ENCODE measurements at places on chromosomes 3 and 15.

GRCh38 chr3:42216302-42216701, 49.7 kb downstream of the CCK start:
- DNase-seq = no peak

- no peak for DNase-seq
Observed at GRCh38 chr3:30342318-30343060, 263.9 kb upstream of the TGFBR2 start.

DNA sequence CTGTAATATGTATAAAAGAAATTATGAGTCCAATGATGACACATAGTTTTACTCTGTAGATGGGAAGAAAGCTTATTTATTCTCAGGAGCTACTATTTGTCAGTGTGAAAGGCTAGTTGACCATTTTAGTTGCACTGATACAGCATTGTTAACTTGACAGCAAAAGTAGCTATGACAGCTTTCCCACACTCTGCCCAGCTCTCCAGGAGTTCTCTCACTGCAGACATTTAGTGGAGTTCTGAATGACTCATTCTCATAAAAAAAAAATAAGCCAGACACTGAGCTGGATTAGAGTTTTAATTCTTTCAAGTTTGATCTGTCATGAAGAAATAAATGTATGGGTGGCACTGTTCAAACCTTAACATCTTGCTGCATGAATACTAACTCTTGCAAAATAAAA, 77.2 kb upstream of the CFAP20DC start:
- no peak for DNase-seq

DNA sequence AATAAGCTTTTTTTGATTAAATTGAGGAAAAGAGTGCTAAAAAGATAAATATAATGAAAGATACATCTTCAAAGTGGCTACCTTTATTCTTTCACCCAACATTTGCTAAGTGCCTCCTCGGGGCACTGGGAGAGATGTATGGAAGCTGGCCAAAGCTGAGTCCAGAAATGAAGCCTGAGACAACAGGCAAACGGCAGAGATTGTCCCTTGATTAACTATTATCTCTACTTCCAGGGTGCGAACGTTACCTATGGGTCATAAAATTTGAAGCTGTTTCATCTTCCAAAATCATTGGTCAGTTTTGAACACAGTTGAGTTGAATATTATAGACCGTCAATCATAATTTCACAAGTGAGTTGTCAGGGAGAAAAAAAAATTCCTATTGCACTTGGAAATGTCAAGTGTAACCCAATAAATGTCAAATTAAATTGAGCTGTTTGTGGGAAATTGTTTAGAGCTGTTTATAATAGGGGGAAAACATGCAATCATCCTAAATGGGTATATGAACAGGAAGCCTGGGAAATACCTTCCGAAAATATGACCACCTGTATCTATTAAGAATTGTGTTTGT, 73.9 kb downstream of the SUCLG2 start:
- no peak for DNase-seq

- no peak for DNase-seq
Observed at GRCh38 chr15:48559285-48559684, 86.2 kb downstream of the FBN1 start.

GRCh38 chr3:34183611-34184340, 385.3 kb downstream of the PDCD6IP start:
- no peak for DNase-seq

- no peak for DNase-seq
Observed at GRCh38 chr3:98692787-98693473, 70.2 kb upstream of the ST3GAL6 start.

DNA sequence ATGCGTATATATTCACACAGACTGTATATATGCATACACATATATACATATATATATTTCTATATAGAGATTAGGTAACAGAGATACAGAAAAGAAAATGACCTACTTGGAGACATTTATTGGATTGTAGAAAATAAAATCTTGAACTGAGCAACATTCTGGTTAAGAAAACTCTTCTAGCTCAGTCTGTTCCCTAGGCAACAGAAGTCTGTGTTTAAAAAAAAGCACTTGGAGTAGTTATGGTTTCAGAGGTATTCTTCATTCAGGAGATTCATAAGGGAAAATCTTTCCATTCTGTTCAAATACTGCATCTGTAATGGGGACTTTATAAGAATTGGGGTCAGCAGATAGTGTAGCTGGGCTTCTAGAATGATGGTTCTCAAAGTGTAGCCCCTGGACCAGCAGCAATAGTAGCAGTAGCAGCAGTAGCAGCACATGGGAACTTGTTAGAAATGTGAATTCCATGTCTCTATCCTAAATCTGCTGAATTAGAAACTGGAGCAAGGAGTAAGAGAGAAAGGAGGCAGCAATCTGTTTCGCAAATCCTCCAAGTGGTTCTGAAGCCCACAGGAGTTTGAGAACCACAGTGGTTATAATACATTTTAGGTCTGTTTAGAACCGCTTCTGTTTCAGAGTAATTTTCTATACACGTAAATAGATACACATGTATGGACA, 112.8 kb upstream of the TMEM108 start:
- no peak for DNase-seq

DNA sequence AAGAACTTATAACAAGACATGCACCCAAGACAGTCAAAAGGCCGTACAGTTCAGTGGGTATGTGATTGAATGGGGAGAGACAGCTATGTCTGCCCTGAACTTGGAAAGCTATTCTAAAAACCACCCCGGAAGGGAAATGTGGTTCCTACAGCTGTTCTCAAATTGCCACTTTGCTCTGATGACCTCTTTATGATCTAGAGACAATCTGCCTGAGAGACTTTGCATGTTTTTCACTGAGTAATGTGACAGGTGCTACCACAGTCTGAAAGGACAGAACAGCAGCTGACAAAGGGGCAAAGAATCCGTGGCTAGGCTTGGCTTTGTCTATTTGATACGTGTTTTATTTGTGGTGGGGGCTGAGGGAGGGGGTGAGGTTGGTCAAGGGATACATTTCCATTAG, 148.3 kb upstream of the NPHP3 start:
- DNase-seq = no peak

DNA sequence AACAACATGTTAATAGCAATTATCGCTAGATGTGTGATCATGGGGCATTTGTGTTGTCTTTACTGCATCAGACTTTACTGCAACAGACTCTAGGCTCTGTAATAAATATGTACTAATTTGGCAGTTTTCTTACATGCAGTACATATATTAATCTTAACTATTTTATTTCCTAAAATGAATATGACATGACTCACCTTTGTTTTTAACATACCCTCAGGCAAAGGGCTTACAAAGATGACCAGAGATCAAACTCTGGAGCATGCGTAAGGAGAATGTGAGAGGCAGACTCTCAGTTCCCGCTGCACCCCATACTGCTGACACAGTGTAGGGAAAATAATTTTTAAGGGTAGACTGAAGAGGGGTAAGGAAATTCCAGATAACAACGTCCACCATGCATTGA, 7.2 kb upstream of the FAM174B start:
- DNase-seq = no peak

DNA sequence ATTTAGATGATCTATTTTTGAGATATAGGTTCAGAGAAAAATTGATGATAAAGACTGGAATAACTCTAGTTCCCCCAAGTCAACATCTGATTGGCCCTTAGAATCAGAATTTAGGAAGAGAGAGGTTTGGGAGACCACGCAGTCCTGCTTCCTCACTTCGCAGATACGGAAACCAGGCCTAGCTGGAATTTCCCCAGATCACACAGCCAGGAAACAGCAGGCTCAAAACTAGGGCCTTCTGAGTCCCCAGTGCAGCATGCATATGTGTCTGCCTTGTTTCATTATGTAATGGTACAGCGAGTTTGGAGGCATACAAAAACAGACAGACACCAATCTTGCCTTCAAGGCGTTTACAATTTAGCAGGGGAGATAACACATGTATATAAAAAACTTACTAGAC, 177.1 kb upstream of the ICE2 start:
- no peak for DNase-seq

DNA sequence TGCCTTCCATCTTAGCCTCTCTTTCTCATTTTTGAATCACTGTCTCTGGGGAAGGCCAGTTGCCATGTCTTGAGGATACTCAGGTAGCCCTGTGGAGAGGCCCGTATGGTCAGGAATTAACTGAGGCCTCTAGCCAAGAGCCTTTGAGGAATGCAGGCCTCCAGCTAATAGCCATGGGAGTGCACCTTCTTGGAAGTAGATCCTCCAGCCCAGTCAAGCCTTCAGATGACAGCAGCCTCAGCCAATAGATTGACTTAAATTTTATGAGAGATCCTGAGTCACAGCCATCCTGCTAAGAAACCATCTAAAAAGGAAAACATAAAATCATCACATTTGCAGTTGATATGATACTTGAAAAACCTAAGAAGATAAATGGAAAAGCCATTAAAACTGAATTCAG, 112.5 kb upstream of the BNIP2 start:
- no peak for DNase-seq

DNA sequence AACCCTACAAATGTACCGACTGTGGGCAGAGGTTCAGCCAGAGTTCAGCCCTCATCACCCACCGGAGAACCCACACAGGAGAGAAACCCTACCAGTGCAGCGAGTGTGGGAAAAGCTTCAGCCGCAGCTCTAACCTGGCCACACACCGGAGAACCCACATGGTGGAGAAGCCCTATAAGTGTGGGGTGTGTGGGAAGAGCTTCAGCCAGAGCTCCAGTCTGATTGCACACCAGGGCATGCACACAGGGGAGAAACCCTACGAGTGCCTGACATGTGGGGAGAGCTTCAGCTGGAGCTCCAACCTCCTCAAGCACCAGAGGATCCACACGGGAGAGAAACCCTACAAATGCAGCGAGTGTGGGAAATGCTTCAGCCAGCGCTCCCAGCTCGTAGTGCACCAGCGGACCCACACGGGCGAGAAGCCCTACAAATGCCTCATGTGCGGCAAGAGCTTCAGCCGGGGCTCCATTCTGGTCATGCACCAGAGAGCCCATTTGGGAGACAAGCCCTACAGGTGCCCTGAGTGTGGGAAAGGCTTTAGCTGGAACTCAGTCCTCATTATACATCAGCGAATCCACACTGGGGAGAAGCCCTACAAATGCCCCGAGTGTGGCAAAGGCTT, 20.7 kb downstream of the ZSCAN2 start:
- DNase-seq = no peak

DNA sequence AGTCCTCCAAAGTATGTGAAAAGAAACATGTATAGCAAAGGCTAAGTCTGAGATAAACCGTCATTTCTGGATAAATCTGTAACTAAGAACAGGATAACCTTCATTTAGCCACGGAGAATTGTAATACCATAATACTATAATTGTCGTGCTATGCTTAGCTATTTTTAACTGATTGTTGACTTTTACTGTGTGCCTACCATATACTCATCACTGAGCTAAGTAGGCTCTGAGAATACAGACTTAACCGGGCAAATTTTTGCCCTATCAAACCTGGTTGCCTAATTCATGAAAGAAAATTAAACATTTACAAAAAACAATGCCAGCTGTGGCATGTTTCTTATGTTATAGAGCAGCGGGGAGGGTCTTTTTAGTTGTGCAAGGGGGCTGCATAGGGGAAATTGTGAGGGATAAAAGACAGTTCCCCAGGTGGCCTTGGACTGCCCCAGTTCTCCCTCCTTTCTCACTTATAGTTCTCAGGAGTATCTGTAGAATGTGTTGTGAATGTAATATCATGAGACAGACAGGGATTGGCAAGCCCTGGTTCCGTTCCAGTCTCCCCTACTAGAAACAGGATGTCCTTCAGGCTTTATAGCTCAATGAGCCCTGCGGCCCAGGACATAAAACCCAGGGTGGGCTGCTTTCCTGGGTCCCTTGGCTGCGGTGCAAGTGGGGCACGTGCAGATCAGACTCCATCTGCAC, 318.5 kb downstream of the GBE1 start:
- DNase-seq = no peak

- DNase-seq = no peak
Observed at GRCh38 chr3:30358871-30359270, 247.5 kb upstream of the TGFBR2 start.

GRCh38 chr3:17605934-17606333, 136.5 kb downstream of the TBC1D5 start:
- DNase-seq = no peak

- no peak for DNase-seq
Observed at GRCh38 chr15:101521069-101521468, 31.6 kb upstream of the PCSK6 start.

DNA sequence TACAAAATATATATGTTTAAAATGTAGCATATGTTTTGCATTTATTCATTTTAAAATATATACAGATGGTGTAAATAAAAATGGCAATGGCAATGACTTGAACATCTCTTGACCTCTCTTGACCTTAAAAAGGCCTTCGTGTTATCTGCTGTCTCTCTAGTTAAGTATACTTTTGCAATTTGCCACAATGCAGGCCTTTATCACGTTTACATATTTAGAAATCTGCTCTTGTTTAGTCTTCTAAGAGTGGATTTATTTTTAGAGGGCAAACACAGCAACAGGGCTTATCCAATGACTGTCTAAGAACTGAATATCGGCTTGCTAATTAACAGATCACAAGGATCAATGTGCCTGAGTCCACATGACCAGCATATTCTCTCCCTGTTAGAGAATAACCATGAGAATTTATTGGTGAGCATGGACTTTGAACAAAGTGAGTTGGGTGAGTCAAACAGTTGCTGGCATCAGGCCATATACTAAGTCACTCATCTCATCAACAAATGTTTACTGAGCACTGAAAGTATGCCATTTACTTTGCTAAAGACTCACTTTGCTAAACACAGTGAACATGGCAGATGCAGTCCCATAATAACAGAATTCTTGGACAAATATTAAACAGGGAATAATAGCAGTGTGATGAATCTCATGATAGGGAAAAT, 48.2 kb downstream of the MDFIC2 start:
- no peak for DNase-seq

GRCh38 chr3:50238549-50239026, 2.6 kb downstream of the GNAI2 start:
- no peak for DNase-seq

DNA sequence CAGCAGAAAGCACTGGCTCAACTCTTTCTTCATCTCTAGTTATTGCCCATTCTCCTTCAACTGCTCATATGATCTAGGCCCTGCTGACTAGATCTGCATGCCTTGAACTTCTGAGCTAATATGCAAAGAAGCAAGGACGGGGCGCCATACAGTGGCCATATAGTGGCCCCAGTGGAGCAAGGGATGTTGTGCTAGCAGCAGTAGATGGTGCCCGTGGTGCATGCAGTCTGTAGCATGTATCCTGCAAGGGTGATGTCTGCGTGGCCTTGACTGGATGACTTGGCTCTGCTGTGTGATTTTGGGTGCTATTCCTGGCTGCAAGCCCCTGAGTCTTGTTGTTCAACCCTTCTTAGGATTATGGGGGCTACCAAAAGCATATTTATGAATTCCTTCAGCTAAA, 12.2 kb upstream of the NMD3 start:
- DNase-seq = no peak

- DNase-seq = no peak
Observed at GRCh38 chr3:30904996-30905395, 10.5 kb upstream of the GADL1 start.

DNA sequence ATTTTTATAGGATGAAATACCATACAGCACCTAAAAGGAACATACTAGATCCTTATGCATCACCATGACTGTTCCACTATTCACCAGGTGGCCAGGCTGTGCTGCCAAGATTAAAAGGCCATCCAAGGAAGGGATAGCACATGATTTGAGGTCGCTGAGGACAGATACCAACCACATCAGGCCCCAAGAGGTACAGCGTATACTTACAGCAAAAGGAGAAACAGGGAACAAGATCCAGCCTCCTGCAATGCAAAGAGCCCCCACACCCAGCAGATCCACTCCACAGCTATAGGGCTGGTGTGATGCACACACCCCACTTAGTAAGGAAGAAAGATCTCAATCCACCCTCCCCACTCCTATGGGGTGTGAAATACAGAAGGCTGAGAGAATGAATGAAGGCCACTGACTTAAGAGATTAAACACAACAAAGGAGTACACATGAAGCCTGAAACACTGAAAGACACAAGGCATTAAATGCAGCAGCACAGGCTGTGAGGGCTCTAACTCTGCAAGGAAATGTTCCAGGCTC, 32.0 kb upstream of the ZNF445 start:
- no peak for DNase-seq

Data from CMK (cell line).